Heart left ventricle (tissue), 16 donors: ENCODE measurements at places on chromosomes 6 and 20. TPM values are rescaled to one million over a fixed set of nuclear protein-coding genes. Genes with fewer than 3 reads are reported as not detected.

Gene SLC17A3
- polyA plus RNA-seq, result not detected

Gene EEF1A2
- 1,276 TPM for polyA plus RNA-seq

DNA sequence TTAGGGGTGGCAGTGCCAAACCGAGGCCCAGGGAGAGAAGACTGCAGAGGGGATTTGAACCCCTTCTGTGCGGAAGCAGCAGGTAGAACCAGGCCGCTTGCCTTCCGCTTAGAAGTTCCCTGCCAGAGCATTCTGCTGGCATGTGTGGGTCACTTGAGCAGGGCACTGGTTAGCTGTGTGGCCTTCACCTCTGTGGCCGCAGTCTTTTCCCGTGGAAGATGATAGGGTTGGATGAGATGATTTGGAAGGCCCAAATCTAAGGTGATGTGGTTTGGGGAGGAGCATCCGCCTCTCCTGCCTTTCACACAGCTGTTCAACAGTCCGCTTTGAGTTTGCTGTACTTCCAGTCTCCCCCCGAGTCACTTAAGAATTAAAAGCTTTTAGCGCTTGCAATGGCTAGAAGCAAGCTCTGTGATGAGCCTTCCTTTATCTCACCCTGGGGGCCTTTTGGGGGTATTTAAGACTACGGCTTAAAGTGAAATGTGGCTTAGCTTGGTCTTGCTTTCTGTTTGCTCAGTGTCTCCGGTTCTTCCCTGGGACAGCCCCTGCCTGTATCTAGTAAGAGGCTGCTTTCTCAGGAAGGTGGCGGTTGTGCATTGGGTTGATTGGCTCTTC, 743 bp downstream of the CMTR1 start:
- peak; percentile 64 for DNase-seq

DNA sequence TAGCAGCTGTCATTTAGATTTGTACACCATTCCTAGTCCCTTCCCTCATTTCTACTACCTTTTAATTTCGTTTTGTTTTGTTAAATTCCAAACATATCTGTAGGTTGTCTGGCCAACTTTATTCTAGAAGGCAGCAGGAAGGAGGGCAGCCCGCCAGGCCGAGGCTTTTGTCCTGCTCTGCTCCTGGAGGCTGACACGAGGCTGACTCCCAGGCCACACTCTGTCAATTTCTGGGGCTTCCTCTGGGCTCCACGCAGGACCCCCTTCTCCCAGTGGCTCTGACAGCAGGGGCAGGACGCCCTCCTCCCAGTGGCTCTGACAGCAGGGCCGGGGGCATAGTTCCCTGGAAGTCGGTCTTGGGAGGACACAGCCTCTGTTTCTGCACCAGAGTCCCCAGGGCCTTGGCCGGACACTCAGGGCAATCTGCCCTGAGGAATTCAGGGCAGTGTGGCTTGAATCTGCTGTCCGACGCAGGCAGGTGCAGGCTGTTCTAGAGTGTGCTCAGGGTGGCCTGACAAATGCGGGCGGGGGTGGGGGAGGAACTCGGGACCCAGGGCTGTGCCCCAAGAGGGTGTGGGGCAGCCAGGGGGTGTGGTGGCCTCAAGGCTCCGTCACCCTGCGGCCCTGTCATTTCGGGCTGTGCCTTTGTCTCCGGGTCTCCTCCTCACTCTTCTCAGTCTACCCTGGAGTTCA, 11.8 kb downstream of the SMOC2 start:
- DNase-seq, result no peak

Gene RAET1E
- 0.46 TPM for polyA plus RNA-seq

Gene SLC17A4
- 0.04 TPM for polyA plus RNA-seq

- no peak for DNase-seq
Measured at GRCh38 chr6:148845464-148845863, 98.6 kb downstream of the UST start.
